ENCODE measurements at places on chromosomes 2 and 18.
A peak's percentile ranks its signal among the peaks of the same experiment; 100 is the strongest.

DNA sequence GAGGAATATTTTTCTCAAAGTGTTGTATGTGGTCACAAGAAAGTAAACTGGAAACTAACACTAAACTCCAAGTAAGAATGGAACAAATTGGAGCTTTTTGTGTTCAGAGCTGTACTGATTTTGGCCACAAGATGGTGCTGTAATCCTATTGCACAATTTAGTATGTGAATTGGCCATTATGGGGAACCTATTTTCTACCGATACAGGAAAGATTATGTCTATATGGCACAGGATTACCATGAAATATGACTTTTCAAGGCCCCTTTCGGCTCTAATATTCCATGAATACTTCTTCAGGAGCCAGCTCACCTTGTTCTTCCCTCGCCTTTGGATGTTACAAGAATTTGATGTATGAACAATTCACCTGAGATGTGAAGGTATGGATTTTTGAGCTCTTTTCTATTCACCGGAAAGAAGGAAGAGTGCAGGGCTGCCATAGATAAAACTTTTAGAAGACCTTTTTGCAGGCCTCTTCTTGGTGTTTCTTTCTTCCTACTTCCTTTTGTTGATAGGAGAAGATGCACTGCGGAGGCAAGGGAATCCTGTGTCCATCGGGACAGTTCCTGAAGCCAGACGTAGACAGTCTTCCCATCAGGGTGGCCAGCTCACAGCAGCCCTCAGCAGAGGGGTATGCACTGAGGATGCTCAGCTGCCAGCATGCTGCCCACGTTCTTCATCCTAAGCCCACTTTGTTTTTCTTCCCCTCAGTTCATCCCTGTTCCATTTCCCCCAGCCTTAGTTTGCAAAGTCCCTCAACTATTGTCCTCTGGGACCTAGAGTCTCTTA is 13.3 kb downstream of the MRPL44 start:
- peak; percentile 69 for DNase-seq

- DNase-seq: no peak
These were observed 37.5 kb downstream of the TIMM21 start for GRCh38 chr18:74185860-74186259.

DNA sequence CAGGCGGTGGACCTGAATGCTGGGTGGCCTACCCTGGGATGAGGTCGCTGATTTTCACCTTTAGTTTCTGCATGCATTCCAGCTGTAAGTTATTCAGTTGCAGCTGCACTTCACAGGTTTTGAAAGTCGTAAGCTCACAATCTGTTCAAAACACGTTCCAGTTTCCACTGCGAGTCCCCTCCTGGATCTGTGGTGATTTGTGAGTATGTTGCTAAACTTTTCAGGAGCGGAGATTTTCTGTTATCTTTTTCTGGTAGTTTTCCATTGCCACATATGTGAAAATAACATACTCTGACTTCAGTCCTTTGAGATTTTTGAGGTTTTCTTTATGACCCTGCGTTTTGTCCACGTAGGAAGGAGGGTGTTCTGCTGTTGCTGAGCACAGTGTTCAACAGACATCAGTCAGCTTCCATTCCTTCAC is 102.1 kb downstream of the SNTG2 start:
- no peak for DNase-seq

DNA sequence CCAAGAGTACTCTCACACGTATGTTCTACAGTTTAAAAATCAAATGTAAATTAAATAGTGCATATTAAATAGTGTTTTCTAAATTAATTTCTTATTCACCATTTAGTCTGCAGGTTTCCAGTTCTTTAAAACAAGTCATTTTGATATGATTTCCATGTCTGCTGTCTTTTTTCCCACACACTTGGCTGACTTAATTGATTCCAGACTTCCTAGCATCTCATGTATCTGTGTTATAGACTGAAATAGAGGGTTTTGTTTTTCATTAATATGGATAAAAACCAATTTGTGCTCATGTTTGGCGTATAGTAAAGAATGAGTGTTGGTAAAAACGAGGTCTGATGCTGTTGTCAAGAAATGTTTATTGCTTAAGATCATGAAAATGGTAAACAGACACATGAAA is 104.3 kb downstream of the SRBD1 start:
- no peak for DNase-seq

GRCh38 chr2:200086911-200087310 is 131.5 kb downstream of the MAIP1 start:
- DNase-seq: no peak

DNA sequence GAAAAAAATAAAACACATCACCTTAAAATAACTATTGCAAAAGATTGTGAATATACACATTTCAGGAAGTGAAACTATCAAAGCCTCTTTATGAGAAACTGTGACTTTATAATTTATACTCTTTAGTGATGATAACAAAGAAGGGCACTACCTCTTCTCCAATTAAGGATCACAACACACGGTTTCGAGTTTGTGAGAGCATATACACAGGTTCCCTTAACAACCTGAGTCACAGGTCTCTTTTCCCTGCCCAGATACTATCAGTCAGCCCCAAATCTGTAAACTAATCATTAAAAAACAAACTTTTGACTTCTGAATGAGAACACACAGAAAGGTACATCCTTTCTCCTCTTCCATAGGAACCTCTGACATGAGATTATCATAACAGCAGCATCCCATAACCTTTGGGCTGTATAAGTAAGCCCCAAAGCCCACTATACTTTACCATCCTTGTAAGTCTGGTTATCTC is 44.9 kb downstream of the PTPN2 start:
- no peak for DNase-seq

DNA sequence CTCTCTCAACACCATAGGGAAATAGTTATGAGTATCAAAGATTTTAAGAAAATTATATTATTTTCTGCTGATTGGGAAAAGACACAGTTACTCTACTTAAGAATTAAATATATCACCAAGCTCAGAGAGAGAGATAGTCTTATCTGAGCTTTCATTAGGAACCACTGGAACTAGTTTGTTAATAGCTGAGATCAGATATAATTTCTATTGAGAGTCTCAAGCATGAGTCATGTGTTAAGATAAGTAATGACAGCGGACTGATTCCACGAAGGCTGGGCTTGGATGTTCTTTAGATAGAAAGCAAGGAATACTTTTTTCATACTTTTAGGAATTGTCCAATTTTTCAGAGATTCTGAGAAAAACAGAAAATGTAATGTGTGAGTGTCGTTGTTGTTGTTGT is 44.4 kb upstream of the RBM44 start:
- DNase-seq: no peak

DNA sequence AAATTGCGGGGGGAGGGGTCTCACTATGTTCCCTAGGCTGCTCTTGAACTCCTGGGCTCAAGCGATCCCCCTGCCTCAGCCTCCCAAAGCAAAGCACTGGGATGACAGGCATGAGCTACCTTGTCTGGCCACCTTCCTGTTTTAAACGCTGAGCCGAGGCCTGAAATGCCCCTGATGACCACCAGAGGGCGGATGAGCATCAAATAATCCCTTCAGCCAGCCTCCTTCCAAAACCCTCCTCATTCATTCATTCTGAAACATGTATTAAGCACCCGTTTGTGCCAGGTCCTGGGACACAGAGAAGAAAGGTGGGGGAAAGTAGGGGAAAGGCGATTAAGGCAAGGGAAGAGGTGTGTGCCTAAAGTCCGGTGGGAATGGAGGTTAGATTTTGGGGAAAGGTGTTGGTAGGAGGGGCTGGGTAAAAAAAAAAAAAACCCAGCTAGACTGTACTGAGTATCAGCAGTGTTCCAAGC is 30.7 kb upstream of the PTMA start:
- DNase-seq: peak; percentile 88

GRCh38 chr2:142885543-142885942 is 8.1 kb downstream of the KYNU start:
- no peak for DNase-seq

DNA sequence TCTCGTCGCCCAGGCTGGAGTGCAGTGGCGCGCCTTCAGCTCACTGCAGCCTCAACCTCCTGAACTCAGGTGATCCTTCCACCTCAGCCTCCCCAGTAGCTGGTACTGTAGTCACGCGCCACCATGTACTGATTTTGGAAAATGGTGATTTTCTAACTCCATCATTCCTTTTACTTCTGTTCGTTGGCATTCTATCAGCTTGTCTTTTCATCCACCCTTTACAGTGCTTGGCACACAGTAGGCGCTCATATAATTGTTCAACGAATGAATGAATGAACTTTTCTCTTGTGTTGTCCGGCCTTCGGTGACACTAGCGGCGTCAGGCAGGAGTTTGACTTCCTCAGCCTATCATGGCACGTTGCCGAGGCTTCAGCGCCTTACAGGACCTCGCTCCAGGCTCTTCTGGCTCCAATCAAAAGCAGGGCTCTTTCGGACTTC is 373 bp upstream of the MTHFD2 start:
- no peak for DNase-seq

- DNase-seq: no peak
These were observed 33.9 kb downstream of the CNGA3 start for GRCh38 chr2:98380203-98380535.

- DNase-seq: no peak
These were observed 378.9 kb downstream of the GRB14 start for GRCh38 chr2:164242409-164242808.

GRCh38 chr2:118221536-118222272 is 133.4 kb downstream of the INSIG2 start:
- DNase-seq: peak; percentile 76

DNA sequence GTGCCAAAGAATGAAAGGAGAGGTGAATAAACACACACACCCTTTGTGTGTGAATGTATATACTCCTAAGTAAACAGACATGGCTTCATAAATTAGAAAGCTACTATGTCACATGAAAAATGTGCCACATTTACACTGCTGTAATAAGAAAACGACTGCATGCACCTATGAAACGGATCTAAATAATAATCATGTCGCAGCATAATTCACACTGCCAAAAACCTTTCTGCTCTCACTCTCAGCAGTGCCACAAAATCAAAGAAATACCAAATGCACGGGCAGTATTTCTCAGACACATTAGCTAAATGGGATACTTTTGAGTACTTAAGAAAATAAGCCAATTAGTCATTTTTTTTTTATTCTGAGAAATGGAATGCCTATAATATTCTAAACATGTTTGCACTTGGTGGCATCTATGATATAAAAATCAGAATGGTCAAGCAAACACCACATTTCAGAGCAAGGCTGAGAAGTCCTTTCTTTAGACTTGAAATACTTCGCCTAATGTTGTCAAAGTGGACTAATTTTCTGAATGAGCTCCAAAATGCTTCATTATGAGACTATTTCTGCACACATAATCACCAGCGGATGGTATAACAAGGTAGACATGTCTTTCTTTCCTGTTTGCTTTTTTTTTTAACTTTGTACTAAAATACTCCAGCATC is 6.6 kb downstream of the BCL11A start:
- DNase-seq: no peak

GRCh38 chr2:29033172-29033571 is 41.2 kb downstream of the PCARE start:
- no peak for DNase-seq

GRCh38 chr2:43343573-43344304 is 117.3 kb upstream of the ZFP36L2 start:
- peak; percentile 50 for DNase-seq
